SJCRH30 (cell line): ENCODE measurements at places on chromosomes 16 and 17. TPM values are rescaled to one million over a fixed set of nuclear protein-coding genes. Genes with fewer than 3 reads are reported as not detected.

DNA sequence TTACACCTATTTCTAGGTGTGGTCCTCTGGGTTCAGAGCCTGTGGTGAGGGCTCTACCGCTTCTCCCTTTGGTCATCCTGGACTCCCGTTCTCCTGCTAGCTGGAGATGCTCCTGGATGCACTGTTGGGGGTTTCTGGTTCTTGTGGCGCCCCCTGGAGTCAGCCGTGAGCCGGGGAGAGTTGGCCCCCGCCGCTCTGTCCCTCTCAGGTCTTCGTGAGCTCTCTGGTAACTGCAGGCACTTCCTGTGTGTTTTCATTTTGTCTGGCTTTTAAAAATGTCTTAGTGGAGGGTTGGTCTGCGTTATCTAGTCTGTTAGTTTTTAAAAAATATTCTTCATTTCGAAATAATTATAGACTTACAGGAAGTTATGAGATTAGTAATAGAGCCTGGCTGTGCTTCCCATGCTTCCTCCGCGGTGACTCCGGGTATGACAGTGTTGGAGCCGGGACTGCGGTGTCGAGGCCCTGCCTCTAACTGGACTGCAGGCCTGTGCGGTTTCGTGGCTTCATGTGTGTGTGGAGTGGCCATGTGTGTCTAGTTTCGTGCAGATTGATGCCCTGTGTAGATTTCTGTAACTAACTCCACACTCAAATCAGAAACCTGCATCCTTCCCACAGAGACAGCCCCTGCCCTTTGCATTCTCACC is 78.0 kb upstream of the ZNF750 start:
- H3K36me3 ChIP-seq: peaks cover 54% of the 10 kb centered on the region
- no peaks in the 10 kb centered on the region for H3K4me1 ChIP-seq
- H3K27ac ChIP-seq: no peak overlapping the region
- no peak overlapping the region for H3K4me3 ChIP-seq
- peak; percentile 71 for DNase-seq
- no peaks in the 10 kb centered on the region for H3K27me3 ChIP-seq

DNA sequence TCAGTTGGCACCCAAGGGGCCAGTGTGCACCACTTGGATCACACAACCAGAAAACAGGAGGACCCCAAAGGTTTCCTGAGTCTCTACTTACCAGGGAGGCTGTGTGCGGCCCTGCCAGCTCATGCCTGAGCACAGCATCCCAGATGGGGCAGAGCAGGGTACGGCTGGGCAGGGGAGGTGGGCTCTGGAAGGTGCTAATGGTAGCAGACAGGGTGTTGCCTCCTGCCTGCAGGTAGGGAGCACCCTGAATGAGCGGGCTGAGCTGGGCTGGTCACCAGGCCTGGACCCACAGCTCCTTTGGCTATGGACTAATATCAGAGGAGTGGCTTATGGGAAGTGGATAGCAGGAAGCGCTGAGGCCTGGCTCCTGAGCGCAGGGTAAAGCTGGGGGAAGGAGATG is 14.6 kb downstream of the RECQL5 start:
- H3K4me3 ChIP-seq: no peak overlapping the region
- peaks cover 15% of the 10 kb centered on the region for H3K36me3 ChIP-seq
- DNase-seq: no peak
- H3K27me3 ChIP-seq: no peaks in the 10 kb centered on the region
- H3K27ac ChIP-seq: no peak overlapping the region

GRCh38 chr16:65975049-65975708 is 391.3 kb upstream of the CDH5 start:
- no peak overlapping the region for H3K4me3 ChIP-seq
- no peak overlapping the region for H3K27ac ChIP-seq
- H3K36me3 ChIP-seq: no peaks in the 10 kb centered on the region
- H3K4me1 ChIP-seq: peaks cover 5% of the 10 kb centered on the region; the same call in 1 of the 2 replicates

DNA sequence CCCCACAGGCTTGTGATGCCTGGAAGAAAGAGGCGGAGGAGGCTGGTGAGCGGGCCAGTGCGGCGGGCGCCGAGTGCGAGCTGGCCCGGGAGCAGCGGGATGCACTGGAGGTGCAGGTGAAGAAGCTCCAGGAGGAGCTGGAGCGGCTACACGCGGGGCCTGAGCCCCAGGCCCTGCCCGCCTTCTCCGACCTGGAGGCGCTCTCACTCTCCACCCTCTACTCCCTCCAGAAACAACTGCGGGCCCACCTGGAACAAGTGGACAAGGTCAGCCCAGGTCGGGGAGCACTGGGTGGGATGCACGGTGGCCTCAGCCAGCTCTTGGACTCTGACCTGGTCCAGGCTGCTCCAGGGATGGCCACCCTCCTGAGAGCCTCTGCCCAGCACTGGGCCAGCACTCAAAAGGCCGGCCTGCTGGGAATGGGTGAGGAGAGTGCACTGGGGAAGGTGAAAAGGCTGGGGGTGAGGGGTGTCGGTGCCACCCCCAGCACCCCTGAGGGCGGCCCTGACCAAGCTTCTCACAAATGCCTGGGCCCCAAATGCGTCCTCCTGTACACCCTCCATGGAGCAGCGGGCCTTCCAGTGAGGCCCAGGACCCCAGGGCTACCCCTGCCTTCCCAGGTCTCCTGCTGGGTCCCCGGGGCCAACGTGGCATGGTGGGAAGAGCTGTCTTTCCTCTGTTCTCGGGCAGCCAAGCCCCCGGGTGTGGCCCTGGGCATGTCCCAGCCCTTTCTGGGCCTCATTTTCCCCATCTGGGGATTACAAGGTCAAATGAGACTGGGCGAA is 20.8 kb downstream of the UNC13D start:
- H3K36me3 ChIP-seq: peaks cover 34% of the 10 kb centered on the region
- H3K27me3 ChIP-seq: no peaks in the 10 kb centered on the region
- H3K4me1 ChIP-seq: peaks cover 11% of the 10 kb centered on the region; the same call in 1 of the 2 replicates
- no peak overlapping the region for H3K27ac ChIP-seq
- no peak overlapping the region for H3K4me3 ChIP-seq

The EME1 gene
- 18.4 and 20.8 TPM in 2 replicates for total RNA-seq

- H3K36me3 ChIP-seq: peaks cover 4% of the 10 kb centered on the region; the same call in 1 of the 2 replicates
- H3K4me1 ChIP-seq: no peaks in the 10 kb centered on the region
- no peak overlapping the region for H3K4me3 ChIP-seq
- no peak overlapping the region for H3K27ac ChIP-seq
Observed at GRCh38 chr16:69672998-69673713, 53.2 kb downstream of the NQO1 start.

DNA sequence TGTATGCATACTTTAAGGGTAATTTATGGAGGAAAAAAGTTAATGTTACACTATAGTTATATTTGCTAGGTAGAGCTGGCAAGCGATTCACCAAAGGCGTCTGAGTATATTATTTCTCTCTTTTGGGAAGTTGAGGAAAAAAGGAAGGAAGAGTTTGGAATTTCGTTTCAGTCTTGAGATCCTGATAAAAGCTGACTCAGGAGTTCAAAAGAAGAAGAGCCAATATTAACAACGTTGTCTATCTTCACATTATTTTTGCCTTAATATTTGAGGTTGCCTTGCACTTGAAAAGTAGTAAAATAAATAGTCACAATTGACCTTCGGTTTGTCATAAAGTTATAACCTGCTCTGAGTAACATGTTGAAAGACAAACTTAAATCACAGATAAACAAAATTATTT is 888.6 kb downstream of the KCNJ2 start:
- H3K4me3 ChIP-seq: no peak overlapping the region
- no peaks in the 10 kb centered on the region for H3K27me3 ChIP-seq
- no peaks in the 10 kb centered on the region for H3K36me3 ChIP-seq
- no peak overlapping the region for H3K27ac ChIP-seq
- H3K4me1 ChIP-seq: no peaks in the 10 kb centered on the region
- no peak for DNase-seq

- DNase-seq: peak; percentile 59
- no peaks in the 10 kb centered on the region for H3K4me1 ChIP-seq
- H3K27ac ChIP-seq: no peak overlapping the region
- no peaks in the 10 kb centered on the region for H3K36me3 ChIP-seq
Observed at GRCh38 chr17:40086150-40087044, 14.0 kb downstream of the NR1D1 start.

GRCh38 chr16:83911290-83911689 is 12.4 kb downstream of the MLYCD start:
- H3K4me1 ChIP-seq: peaks cover 7% of the 10 kb centered on the region; the same call in 1 of the 2 replicates
- H3K36me3 ChIP-seq: no peaks in the 10 kb centered on the region
- no peak overlapping the region for H3K4me3 ChIP-seq
- no peak overlapping the region for H3K27ac ChIP-seq

The CALB2 gene
- total RNA-seq: not detected in 2 replicates

- DNase-seq: no peak
- H3K36me3 ChIP-seq: no peaks in the 10 kb centered on the region
- H3K27me3 ChIP-seq: no peaks in the 10 kb centered on the region
- no peaks in the 10 kb centered on the region for H3K4me1 ChIP-seq
- H3K27ac ChIP-seq: no peak overlapping the region
Observed at GRCh38 chr16:4500272-4500671, 24.1 kb downstream of the HMOX2 start.

DNA sequence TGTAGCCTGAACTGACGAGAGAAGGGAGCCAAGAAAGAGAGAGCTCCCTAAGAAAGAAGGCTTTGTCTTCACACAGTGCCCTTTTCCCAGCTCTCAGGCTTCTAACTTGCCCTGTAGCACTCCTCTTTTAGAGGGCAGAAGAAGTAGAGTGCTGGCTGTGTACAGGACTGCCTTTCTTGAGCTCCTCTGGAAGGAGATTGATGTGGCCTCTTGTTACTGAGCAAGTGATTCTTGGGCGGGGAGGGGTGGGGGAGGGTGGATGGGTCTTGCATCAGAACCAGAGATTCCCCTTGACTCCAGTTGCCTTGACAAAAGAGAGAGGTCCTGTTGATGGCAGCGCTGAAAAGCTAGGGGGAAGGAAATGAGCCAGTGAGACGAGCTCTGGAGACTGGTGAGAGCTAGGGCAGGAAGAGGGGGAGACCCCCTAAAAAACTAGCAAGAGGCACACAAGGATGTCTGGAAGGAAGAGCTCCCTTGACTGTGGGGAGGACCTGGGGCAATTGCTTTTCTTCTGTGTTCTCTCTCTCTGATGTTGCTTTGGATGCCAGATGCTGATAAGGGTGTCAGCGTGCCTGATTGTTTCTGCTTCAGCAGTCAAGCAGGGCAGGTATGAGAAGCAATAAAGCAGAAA is 18.4 kb downstream of the GPR179 start:
- DNase-seq: no peak
- no peak overlapping the region for H3K4me3 ChIP-seq
- no peaks in the 10 kb centered on the region for H3K27me3 ChIP-seq
- no peaks in the 10 kb centered on the region for H3K4me1 ChIP-seq
- peaks cover 9% of the 10 kb centered on the region for H3K36me3 ChIP-seq
- no peak overlapping the region for H3K27ac ChIP-seq

GRCh38 chr17:76405967-76406647 is 21.7 kb downstream of the SPHK1 start:
- no peak overlapping the region for H3K27ac ChIP-seq
- no peak for DNase-seq
- no peak overlapping the region for H3K4me3 ChIP-seq
- H3K4me1 ChIP-seq: no peaks in the 10 kb centered on the region

DNA sequence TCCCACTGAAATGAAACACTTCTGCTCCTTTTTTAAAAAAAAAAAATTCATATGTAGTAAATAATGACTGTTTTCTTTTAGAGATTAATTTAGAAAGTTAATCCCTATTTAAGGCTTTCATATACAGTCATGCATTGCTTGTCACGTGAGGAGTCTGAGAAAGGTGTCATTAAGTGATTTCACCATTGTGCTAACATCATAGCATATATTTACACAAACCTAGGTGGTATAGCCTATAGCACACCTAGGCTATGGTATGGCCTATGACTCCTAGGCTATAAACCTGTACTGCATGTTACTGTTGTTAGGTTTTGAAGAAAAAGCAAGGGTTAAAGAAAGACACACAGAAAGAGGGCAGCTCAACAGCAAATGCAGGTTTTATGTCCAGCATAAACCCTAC is 13.7 kb downstream of the PPY start:
- no peaks in the 10 kb centered on the region for H3K36me3 ChIP-seq
- H3K4me3 ChIP-seq: no peak overlapping the region
- H3K4me1 ChIP-seq: no peaks in the 10 kb centered on the region
- H3K27me3 ChIP-seq: peaks cover 31% of the 10 kb centered on the region
- no peak for DNase-seq

The ITGAL gene
- total RNA-seq: not detected in 2 replicates

DNA sequence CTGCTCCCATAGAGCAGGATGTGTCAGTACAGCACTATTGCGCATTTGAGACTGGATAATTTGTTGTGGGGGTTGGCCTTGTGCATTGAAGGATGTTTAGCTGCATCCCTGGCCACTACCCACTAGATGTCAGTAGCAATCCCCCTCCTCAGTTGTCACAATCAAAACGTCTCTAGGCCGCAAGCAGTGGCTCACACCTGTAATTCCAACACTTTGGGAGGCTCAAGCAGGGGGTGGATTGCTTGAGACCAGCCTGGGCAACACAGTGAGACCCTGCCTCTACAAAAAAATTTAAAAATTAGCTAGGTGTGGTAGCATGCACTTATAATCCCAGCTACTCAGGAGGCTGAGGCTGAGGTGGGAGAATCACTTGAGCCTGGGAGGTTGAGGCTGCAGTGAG is 48.4 kb downstream of the CENPV start:
- H3K4me3 ChIP-seq: no peak overlapping the region
- H3K27me3 ChIP-seq: no peaks in the 10 kb centered on the region
- H3K27ac ChIP-seq: no peak overlapping the region

GRCh38 chr16:67384778-67385510 is 8.4 kb downstream of the TPPP3 start:
- H3K27me3 ChIP-seq: no peaks in the 10 kb centered on the region; the same call in 1 of the 2 replicates
- no peak for DNase-seq
- no peak overlapping the region for H3K4me3 ChIP-seq
- no peaks in the 10 kb centered on the region for H3K36me3 ChIP-seq

DNA sequence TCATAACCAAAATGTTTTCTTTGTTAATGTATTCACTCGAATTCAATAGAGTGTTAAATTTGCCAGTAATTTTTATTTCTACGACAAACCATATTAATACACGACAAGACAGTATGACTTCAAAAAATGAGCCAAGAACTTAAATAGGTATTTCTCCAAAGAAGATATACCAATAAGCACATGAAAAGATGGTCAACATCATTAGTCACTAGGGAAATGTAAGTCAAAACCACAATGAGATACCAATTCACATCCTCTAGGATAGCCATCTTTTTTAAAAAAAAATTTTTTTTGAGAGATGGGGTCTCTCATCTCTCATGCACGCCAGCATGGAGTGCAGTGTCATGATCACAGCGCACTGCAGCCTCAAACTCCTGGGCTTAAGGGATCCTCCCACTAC is 5.0 kb upstream of the MEIOC start:
- no peak overlapping the region for H3K27ac ChIP-seq
- no peaks in the 10 kb centered on the region for H3K4me1 ChIP-seq
- no peak for DNase-seq
- no peak overlapping the region for H3K4me3 ChIP-seq

The ITGB3 gene
- total RNA-seq: 28.0 and 28.9 TPM in 2 replicates

The SEPTIN1 gene
- 0.23 and 0.45 TPM in 2 replicates for total RNA-seq

The CCDC78 gene
- total RNA-seq: 4.5 and 5.0 TPM in 2 replicates

- no peaks in the 10 kb centered on the region for H3K4me1 ChIP-seq
- no peaks in the 10 kb centered on the region for H3K27me3 ChIP-seq
Observed at GRCh38 chr16:50489182-50489581, 59.0 kb upstream of the NKD1 start.

GRCh38 chr17:60671482-60671881 is 6.2 kb upstream of the BCAS3 start:
- no peaks in the 10 kb centered on the region for H3K27me3 ChIP-seq
- no peaks in the 10 kb centered on the region for H3K4me1 ChIP-seq
- no peak overlapping the region for H3K4me3 ChIP-seq
- H3K36me3 ChIP-seq: no peaks in the 10 kb centered on the region

The ACACA gene
- total RNA-seq: 73.2 and 74.0 TPM in 2 replicates

GRCh38 chr17:42509409-42509808 is 26.6 kb upstream of the NAGLU start:
- 0 out of 2 replicates have a peak, but pooled peaks cover 8% of the 10 kb centered on the region for H3K36me3 ChIP-seq
- no peak for DNase-seq
- H3K4me1 ChIP-seq: no peaks in the 10 kb centered on the region
- no peaks in the 10 kb centered on the region for H3K27me3 ChIP-seq
- H3K4me3 ChIP-seq: no peak overlapping the region

GRCh38 chr17:77999413-78000173 is 41.1 kb downstream of the TNRC6C start:
- no peak for DNase-seq
- H3K27ac ChIP-seq: no peak overlapping the region
- H3K36me3 ChIP-seq: no peaks in the 10 kb centered on the region
- H3K4me1 ChIP-seq: peaks cover 5% of the 10 kb centered on the region; the same call in 1 of the 2 replicates
- H3K4me3 ChIP-seq: no peak overlapping the region
